Activated CD8-positive, alpha-beta memory T cell treated with anti-CD3 and anti-CD28 coated beads for 4 hours (primary cell): ENCODE measurements at places on chromosomes 2 and 18.

- no peak for DNase-seq
These were observed 5.2 kb upstream of the EN1 start for GRCh38 chr2:118852605-118853128.

GRCh38 chr2:144553379-144553778, 33.5 kb upstream of the ZEB2 start:
- DNase-seq, result no peak

DNA sequence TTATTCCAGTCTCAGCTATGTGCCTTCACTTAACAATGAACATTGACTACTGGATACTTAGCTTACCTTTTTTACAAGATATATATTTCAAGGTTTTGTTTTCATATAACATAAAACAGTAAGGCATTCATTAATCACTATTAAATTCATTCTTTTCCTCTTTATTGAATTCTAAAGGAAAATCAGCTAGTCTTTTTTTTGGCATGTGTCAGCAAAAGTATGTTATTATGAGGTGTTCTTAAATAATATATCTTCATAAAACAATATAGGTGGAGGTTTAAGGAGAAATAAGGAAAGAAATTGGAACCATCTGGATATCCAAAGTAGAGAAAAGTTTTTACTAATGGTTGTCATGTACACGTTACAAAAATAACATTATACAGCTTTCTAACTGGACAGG, 472.6 kb downstream of the ARHGAP15 start:
- DNase-seq, result no peak

DNA sequence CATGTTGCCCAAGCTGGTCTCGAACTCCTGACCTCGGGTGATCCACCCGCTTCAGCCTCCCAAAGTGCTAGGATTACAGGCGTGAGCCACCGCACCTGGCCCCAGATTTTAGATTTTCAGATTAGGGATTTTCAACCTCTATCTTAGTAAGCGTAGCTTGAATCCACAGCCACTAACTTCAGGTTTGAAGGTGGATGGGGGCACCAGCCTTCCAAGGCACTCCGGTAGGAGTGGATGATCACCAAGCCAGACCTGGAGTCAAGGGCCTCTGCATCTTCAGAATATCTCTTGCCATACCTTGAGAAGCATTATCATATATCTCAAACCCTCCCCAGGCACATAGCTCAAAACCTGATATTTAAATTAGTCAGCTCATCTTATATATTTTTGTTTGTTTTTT, 17.9 kb downstream of the GALM start:
- no peak for DNase-seq

DNA sequence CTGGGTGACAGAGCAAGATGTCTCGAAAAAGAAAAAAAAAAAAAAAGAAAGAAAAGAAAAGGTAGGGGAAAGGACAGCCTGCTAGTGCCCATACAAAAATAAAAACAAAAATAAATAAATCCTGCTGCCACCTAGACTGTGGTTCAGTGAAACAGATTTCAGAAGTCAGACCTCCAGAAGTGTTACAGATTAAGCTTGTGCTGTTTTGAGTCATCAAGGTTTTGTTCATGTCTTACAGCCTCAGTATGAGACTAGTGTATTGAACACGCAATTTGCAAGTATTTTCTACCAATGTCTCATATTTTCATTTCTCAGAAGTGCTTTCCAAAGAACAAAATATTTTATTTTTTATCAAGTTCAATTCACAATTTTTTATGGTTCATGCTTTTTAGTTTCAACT, 720.4 kb upstream of the GYPC start:
- no peak for DNase-seq

GRCh38 chr2:121254748-121255147, 30.3 kb downstream of the TFCP2L1 start:
- no peak for DNase-seq

- DNase-seq, result no peak
These were observed 92.0 kb downstream of the POU3F3 start for GRCh38 chr2:104945866-104946265.

GRCh38 chr2:18527822-18528221, 32.6 kb downstream of the RDH14 start:
- DNase-seq, result no peak

- no peak for DNase-seq
These were observed 83.8 kb downstream of the LRATD1 start for GRCh38 chr2:14716319-14716718.

- DNase-seq, result no peak
These were observed 372.7 kb upstream of the ID2 start for GRCh38 chr2:8309131-8309530.

DNA sequence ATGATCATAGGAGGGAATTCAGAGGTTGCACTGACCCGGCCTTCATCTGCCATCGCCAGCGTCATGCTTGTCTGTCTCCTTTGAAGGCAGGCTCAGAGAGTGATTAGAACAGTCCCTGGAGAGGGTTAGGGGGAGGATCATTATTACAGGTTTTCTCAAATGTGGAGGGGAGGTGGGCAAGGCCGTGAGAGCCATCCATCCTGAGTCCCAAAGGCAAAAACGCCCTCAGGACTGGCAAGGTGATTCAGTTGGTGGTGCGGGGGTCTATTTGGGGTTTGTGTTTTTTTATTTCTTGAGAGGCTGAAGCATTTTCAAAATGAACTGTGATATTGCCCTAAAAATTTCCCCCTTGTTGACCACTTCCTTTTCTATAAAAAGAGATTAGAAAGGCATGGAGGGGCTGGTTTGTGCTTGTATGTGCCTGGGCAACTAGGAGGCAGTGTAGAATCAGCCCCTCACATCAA, 39.3 kb upstream of the GYPC start:
- no peak for DNase-seq

GRCh38 chr2:172011812-172012575, 12.2 kb downstream of the METAP1D start:
- DNase-seq, result no peak

DNA sequence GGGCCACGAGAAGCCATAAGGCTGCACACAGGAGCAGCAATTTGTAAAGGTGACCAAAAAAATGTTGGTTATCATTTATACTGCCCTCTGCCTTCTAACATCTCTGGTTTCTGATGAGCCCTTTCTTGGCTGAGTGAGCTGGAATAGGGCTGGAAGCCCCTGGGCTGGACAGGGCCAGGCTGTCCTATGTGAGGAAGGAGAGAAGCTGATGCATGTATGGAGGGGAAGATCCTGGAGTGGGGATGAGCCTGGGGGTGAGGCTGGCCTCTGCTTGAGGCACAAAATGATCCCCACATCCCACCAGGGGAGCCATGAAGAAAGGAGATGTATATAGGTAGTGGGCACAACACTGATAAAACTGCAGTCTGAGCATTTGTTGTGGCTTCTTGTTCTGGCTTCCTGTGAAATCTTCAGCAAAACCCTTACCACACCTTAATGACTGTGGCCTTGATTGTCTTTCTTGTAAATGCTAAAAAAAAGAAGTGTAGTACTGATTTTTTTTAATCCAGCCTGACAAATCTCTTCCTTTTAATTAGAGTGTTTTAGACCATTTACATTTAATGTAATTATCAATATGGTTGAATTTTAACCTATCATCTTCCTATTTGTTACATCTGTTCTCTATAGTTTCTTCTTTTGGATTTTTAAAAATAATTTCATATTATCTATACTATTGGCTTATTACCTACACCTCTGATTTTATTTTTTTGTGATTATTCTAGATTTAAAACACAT, 5.6 kb downstream of the SNED1 start:
- DNase-seq, result no peak

DNA sequence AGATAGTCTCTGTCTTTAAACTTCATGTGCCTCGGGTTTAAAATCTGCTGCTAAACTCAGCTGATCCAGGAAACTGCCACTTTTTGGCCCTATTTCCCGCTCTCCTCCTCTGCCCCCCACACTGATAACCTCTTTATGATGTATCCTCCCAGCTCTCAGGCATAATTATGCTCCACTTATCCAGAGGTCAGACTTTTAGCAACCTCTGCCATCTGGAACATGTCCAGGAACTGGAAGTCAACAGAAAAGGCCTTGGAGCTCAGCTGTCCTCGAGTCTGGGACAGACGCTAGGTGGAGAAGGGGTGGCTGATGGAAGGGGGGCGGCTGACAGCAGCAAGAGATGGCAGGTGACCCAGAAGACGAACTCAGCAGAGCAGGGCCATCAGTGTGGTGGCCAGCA, 41.2 kb downstream of the ASAP2 start:
- DNase-seq, result no peak

- no peak for DNase-seq
These were observed 16.4 kb downstream of the RSAD2 start for GRCh38 chr2:6893876-6894482.

GRCh38 chr2:218961651-218962570, 2.4 kb downstream of the CDK5R2 start:
- no peak for DNase-seq

DNA sequence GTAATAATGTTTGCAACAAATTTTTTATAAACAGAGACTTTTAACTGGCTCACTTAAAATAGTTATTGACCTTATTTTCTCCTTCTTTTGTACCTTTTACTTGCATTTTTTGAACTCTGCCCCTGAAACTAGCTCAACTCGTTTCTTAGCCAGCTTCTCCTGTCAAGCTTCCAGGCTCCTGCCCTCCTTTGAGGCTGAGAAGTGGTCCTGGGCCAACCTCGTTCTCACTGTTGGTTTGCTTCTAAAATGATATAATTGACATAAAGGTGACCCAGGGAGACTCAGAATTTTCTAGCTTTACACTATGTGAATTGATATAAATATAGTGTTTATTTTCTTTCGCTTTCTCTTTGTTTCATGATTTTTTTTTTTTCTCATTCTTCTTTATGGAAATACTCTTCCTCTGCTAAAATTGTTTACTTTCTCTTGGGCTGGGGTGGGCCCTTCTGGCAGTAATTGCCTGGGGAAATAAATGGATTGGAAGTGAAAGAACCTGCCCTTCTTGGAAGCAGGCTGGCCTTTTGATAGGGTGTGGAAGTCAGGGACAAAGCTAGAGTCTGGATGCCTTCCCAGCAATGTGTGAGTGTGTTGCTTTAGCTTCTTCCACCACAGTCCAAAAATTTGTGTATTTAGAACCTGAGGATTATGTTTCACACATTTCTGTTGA, 30.7 kb downstream of the GPD2 start:
- no peak for DNase-seq

DNA sequence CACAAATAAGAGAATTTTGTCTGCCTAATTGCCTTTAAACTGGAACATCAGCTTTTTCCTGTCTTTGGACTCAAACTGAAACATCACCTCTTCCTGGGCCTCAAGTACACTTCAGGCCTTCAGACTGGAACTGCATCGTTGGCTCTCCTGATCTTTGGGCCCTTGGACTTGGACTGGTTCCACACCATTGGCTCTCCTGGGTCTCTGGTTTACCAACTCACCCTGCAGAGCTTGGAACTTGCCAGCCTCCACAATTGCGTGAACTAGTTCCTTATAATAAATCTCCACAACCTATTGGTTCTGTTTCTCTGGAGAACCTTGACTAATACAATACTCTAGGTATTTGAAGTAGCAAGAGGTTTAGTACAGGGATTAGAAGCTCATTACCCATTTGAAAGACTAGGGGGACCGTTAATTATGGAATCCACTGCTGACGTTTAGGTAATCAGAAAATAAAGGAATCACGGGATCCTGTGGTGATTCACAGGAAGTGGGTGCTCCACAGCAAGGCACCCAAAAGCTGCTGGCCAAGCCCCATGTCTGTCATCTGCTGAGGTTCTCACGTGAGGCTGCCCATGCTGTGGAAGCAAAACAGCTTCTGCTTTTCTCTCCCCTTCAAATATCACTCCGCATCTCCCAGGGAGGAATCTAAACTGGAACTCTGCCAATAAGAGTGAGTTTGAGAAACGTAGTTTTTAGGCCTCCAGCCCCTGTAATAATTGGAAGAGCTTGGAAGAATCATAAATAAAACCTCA, 20.0 kb upstream of the SGPP2 start:
- DNase-seq, result no peak

DNA sequence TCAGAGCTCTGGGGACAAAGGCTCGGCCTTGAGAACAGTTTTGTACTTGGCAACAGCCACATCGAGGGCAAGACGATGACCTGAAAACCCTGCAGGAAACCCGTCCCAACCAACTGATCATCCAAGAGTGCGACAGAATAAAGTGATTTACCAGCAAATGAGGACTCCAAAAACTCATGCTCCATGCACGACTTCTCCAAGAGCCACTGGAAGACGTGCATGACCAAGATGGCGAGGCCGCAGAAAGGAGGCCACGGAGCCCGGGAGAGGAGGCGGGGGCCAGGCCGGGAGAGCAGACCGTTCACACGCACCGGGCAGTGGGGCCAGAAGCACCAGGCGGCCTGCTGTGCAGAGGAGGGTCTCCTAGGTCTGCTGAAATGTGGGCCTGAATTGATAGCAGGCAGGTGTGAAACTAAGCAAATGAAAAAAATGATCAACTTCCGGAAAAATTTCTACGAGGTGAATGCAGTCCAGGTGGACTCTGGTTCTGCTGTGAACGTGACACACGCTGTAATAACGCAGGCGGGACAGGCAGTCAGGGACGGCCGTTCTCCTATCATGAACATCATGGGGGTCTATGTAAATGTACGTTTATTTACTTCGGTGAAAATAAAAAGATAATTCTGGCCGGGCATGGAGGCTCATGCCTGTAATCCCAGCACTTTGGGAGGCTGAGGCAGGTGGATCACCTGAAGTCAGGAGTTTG, 252.2 kb downstream of the HDAC4 start:
- no peak for DNase-seq

DNA sequence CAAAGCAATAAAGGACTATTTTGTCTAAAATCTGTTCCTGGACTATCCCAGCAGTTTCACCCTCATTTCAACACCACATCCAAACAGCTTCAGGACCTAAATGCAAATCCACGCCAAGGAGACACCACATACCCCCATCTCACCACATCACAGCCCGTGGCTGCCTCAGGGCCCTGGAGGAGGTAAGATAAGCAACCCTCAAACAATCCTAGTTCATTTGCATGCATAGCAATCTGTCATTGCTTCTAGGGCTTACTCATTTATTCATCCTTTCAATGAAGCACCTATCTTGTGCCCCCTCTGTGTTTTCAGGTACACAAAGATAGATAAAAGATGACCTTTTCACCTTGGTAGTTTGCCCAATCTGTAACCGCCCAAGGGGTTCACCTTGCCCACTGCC, 86.5 kb downstream of the VSNL1 start:
- DNase-seq, result no peak
